Psoas muscle (tissue), 8 donors: ENCODE measurements at places on chromosomes 4 and X. TPM values are rescaled to one million over a fixed set of nuclear protein-coding genes. Genes with fewer than 3 reads are reported as not detected.

GRCh38 chr4:48798117-48798516, 18.0 kb upstream of the FRYL start:
- no peaks in the 10 kb centered on the region for H3K4me1 ChIP-seq
- no peak for DNase-seq
- no peaks in the 10 kb centered on the region for H3K27me3 ChIP-seq

DNA sequence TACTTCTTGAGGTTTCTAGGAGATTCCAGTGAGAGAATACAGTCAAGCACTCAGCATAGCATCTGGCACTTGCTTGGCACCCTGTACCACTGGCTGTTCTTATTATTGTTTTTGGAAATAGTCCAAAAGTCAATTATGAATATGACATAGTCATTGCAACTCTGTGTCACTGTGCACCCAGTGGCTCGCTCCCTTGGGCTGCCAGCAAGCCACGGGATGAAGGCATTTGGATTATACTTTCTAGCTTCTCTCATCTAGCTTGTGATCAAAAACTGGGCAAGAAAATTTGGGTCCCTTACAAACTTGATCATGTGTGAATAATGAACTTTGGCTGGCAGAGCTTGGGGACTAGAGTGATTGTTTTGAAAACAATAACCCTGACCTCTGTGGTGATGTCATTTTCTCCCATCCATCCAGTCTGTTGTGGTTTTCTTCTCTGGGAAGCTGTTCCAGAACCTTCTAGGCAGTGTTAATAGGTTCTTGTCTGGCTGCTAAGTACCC, 32.7 kb upstream of the LIMCH1 start:
- peaks cover 9% of the 10 kb centered on the region for H3K4me1 ChIP-seq
- no peak overlapping the region for H3K4me3 ChIP-seq
- H3K27me3 ChIP-seq = no peaks in the 10 kb centered on the region
- no peak overlapping the region for H3K27ac ChIP-seq

- no peaks in the 10 kb centered on the region for H3K27me3 ChIP-seq
- H3K36me3 ChIP-seq = no peaks in the 10 kb centered on the region
- DNase-seq = no peak
- no peak overlapping the region for H3K4me3 ChIP-seq
- no peaks in the 10 kb centered on the region for H3K4me1 ChIP-seq
Observed at GRCh38 chr4:14087921-14088320, 460.4 kb upstream of the BOD1L1 start.

- no peak overlapping the region for H3K4me3 ChIP-seq
- no peaks in the 10 kb centered on the region for H3K27me3 ChIP-seq
- no peak for DNase-seq
- no peaks in the 10 kb centered on the region for H3K36me3 ChIP-seq
- H3K27ac ChIP-seq = no peak overlapping the region
Observed at GRCh38 chrX:125826774-125827451, 339.2 kb downstream of the DCAF12L2 start.

GRCh38 chr4:48012824-48013223, 3.7 kb downstream of the CNGA1 start:
- no peaks in the 10 kb centered on the region for H3K4me1 ChIP-seq
- DNase-seq = no peak
- H3K36me3 ChIP-seq = no peaks in the 10 kb centered on the region
- no peaks in the 10 kb centered on the region for H3K27me3 ChIP-seq

Gene NAA11
- total RNA-seq = not detected

DNA sequence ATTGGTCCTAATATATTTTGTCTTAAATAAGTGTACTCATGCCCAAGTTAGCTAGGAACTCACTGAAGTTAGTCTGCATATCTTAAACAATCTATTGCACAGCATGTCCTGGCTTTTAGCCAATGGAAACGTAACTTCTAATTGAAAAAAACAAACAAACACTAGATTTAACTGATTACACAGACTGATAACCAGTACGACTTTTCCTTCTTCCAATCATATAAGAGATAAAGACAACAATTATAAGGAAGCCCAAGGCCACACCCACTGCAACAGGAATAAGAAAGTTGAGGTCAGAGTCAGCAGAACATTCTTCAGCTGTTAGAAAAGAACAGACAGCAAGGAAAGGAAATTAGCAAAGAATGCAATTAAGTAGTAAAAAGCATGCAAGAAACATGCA, 40.8 kb downstream of the LAMP2 start:
- no peak overlapping the region for H3K27ac ChIP-seq
- H3K4me3 ChIP-seq = no peak overlapping the region
- no peaks in the 10 kb centered on the region for H3K4me1 ChIP-seq

GRCh38 chr4:188780686-188781085, 641.4 kb downstream of the TRIML1 start:
- no peak overlapping the region for H3K27ac ChIP-seq
- H3K4me3 ChIP-seq = no peak overlapping the region

Gene GPC3
- 0.78 TPM for total RNA-seq

Gene POU3F4
- not detected for total RNA-seq

DNA sequence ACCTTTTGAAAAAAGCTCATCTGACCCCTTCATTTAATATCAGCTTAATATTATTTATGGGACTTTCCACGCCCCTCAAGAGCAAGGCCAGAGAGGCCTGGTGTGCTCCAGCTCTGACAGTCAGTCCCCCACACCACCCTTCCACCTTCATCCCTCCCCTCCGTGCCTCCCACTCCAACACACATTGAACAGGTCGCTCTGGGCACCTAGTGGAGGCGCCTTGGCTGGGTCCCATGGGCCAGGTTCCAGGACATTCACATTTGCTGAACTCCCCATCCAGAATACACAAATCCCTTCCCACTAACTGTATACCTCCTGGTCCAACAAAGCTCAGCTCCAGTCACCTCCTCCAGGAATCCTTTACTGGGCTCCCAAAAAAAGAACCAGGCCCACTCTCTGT, 137.5 kb downstream of the BCOR start:
- H3K4me1 ChIP-seq = no peaks in the 10 kb centered on the region
- no peak overlapping the region for H3K27ac ChIP-seq
- H3K4me3 ChIP-seq = no peak overlapping the region
- no peaks in the 10 kb centered on the region for H3K36me3 ChIP-seq

Gene TLR2
- 1.8 TPM for total RNA-seq

DNA sequence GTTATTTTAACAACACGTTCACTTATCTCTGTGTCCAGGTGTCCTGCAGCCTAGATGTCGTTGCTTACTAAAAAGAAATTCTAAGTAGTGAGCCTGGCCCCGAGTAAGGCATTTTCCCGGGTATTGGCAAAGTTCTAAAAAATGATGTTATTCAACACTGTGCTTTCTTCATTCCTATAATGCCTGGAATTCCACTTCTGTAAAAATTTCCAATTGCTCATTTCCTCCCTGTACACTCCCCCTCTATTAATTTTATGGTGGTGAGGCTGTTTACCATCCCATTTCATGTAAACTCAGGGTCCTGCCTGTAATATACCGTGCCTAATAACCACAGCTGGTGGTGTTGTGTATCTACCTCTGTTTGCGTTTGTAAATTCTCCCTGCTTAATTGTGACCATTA, 14.2 kb downstream of the BST1 start:
- no peaks in the 10 kb centered on the region for H3K27me3 ChIP-seq
- H3K4me3 ChIP-seq = no peak overlapping the region
- no peaks in the 10 kb centered on the region for H3K36me3 ChIP-seq

Gene CXCL13
- not detected for total RNA-seq

Gene GATA1
- total RNA-seq = not detected

- H3K4me3 ChIP-seq = no peak overlapping the region
- no peak overlapping the region for H3K27ac ChIP-seq
- no peaks in the 10 kb centered on the region for H3K27me3 ChIP-seq
- no peak for DNase-seq
Observed at GRCh38 chrX:104118765-104119164, 6.4 kb downstream of the ZCCHC18 start.

Gene VAMP7
- total RNA-seq = 25.2 TPM

DNA sequence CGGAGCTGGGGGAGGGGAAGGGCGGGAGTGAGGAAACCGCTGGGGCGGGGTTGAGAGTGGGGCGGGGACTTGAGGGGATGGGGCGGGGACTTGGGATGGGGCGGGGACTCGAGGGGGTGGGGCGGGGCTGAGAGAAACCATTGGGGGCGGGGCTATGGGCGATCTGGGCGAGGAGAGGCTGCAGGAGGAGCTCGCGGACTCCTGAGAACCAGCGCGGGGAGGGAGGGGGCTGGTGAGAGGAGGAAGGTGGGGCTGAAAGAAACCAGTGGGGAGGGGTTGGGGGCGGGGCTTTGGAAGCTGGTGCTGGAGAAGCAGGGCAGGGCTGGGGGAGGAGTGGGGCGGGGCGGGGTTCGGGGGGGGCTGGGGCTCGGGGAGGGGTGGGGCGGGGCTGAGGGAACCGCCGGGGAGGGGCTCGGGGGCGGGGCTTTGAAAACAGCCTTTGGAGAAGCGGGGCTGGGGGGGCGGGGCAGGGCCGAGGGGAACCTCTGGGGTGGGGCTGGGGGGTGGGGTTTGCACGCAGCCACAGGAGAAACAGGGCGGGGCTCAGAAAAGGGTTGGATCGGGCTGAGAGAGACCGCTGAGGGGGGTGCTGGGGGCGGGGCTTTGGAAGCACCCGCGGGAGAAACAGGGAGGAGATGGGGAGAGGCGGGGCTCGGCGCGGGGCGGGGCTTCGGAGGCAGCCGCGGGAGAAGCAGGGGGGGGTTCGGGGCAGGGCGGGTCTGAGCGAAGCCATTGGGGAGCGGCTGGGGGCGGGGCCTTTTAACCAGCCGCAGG, 777 bp upstream of the EOLA2 start:
- H3K27me3 ChIP-seq = no peaks in the 10 kb centered on the region
- peak overlapping the region; percentile 84 for H3K27ac ChIP-seq
- H3K4me1 ChIP-seq = peaks cover 3% of the 10 kb centered on the region
- H3K36me3 ChIP-seq = no peaks in the 10 kb centered on the region
- peak overlapping the region; percentile 81 for H3K4me3 ChIP-seq

GRCh38 chr4:2487632-2488031, 18.7 kb downstream of the RNF4 start:
- peaks cover 29% of the 10 kb centered on the region for H3K4me1 ChIP-seq
- H3K27ac ChIP-seq = no peak overlapping the region
- no peak for DNase-seq
- peaks cover 28% of the 10 kb centered on the region for H3K36me3 ChIP-seq
- H3K4me3 ChIP-seq = no peak overlapping the region
